ENCODE measurements at places on chromosomes 11 and 22. TPM values are rescaled to one million over a fixed set of nuclear protein-coding genes. Genes with fewer than 3 reads are reported as not detected.

- no peak for DNase-seq
These were observed 34.3 kb downstream of the TREH start for GRCh38 chr11:118645066-118645715.

DNA sequence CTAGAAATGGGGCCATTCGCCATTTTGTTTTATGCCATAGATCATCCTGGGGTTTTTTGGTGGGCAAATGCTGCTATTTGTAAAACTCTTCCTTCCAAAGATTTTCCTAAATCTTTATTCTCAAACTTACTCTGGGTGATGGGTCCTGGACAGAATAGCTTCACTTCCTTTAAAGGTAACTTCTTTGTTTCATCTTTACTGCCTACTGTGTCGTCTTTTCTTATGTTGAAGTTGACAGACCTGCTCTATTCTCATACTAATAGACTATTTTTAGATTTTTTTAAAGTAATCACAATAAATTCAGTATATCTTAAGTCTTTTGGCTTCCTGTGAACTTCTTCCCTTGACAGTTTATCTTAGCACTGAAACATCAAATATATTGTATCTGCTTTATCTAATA is 98.6 kb downstream of the YAP1 start:
- no peak for DNase-seq

Gene C1QTNF5
- 32.9 TPM for total RNA-seq

Gene RFPL3
- not detected for total RNA-seq

- DNase-seq, result no peak
These were observed 428 bp upstream of the FEZ1 start for GRCh38 chr11:125496529-125496857.

DNA sequence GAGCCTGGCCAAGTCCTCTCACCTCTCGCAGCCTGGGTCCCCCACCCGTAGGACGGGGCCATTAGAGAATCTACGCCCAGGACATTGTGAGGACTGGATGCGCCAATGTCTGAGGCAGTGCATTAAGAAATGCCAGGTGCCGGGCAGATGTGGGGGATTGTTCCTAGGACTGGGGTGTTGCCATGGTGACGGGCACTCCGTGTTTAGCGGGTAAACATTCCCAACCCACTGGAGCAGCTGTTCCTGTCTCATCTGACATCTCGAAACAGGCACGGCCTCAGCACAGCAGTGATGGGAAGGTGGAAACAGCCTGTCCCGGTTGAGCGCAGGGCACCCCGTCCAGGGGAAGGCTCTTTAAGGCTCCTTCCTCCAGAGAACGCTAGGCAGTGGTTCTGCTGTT is 99.6 kb upstream of the RTL6 start:
- no peak for DNase-seq

DNA sequence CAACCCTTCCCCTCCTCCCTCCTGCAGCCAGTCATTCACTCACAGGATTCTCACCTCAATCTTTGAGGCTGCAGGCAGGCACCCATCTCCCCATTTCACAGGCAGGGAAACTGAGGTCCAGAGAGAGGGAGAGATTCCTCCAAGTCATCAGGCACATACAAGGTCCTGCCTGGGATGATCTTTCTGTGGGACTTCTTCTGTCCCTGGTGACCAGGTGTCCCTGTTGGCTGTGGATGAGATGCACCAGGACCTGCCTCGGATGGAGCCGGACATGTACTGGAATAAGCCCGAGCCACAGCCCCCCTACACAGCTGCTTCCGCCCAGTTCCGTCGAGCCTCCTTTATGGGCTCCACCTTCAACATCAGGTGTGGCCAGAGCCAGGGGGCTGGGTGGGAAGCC is 7.8 kb downstream of the FTH1 start:
- DNase-seq, result no peak

DNA sequence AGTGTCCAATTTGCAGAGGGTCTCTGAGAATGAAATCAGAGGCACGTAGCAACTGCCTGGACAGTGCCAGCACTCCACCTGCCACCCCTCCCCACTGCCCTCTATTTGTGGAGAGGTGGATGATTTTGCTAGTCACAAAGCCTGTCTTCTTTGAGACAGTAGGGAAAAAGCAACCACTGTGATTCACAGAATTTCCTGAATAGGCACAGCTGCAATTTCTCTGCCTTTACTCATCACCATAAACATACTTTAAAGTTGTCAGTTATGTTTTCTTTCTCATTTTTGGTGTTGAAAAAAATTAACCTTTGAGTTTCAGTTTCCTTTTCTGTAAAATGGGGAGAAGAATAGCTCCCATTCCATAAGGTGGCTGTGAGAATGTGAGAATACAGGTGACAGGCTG is 134.3 kb downstream of the TEAD1 start:
- DNase-seq, result no peak

Gene ALDH3B2
- 0.63 TPM for total RNA-seq

GRCh38 chr11:118928870-118929500 is 3.3 kb upstream of the BCL9L start:
- DNase-seq, result no peak

GRCh38 chr11:11318961-11319360 is 34.1 kb downstream of the CSNK2A3 start:
- DNase-seq, result no peak

DNA sequence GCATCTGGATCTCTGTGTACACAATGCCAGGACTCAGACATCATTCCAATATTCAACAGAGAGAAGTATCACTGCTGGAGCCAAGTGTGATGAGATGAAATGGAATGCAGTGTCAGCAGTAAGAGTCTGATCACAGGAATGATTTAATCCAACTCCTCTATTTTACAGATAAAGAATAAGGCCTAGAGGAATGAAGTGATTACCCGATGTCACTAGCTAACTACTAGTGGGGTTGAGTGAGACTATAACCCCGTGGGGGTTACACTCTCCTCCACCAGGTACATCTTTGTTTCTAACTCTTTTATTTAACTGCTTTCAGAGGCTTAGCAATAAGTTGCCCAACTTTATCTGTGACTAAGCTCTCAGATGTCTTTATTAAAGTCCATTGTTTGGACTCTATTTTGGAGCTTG is 94.2 kb upstream of the FAT3 start:
- DNase-seq, result no peak

GRCh38 chr11:10490398-10491241 is 35.6 kb downstream of the AMPD3 start:
- DNase-seq, result peak; percentile 86

DNA sequence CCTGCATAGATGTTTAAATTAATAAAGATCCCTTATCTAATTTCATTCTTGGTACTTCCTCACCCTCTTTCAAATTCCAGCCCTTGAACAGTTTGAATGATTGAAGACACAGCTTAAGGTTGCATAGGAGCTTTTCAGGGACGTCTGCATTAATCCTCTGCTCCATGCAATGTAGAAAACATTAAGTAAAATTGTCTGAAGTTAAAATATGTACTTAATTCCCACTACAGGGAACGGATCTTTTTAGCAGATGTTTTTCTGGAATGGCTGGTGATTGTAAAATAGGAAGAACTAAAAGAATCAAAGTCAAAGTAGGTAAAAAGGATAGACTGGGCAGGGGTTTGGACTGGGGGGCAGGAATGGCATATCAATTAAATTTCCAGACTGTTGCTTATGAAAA is 58.9 kb downstream of the ABTB2 start:
- no peak for DNase-seq

Gene LUZP2
- total RNA-seq, result 0.26 TPM

- DNase-seq, result peak; percentile 36
These were observed 25.4 kb upstream of the SORL1 start for GRCh38 chr11:121426476-121427399.

DNA sequence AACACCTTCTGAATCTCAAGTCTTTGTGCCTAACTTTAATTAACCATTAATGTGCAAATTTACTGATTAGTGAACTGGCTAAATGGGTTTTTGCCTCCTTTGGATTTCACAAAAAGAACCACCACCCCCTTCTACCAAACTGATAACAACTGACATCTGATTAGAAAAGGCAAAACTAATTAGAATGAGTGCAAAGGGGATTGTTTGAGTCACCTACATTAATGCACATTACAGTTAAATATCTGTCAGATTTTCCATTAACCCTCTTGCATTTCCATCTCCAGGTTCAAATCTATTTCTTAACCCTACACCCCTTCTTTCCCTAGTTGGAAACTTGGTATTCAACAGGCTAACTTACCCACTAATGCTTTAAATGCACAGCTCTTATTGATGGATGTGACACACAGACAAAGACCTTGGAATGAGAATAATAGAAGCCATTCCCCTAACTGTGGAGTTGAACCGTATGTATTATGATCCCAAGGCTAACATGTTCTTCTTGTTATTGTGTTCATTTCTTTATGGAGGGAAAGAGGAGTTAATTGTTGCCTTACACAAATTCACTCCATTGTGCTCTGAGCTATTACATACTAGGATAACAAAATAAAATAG is 161.5 kb upstream of the MTMR2 start:
- DNase-seq, result no peak
